ENCODE measurements at places on chromosomes 7 and 10. TPM values are rescaled to one million over a fixed set of nuclear protein-coding genes. Genes with fewer than 3 reads are reported as not detected.

GIMAP2 gene
- total RNA-seq: 114 TPM

TEX36 gene
- total RNA-seq: not detected

LIPM gene
- not detected for total RNA-seq

ATP6V0A4 gene
- 0.08 TPM for total RNA-seq

GARIN1A gene
- total RNA-seq: 0.17 TPM

NEURL1 gene
- total RNA-seq: 1.1 TPM

PIK3CG gene
- 49.6 TPM for total RNA-seq

SAMD8 gene
- 13.2 TPM for total RNA-seq

TMEM139 gene
- 1.6 TPM for total RNA-seq

ENO4 gene
- not detected for total RNA-seq

FZD8 gene
- total RNA-seq: 0.53 TPM

GPR146 gene
- 8.7 TPM for total RNA-seq

ZNF518A gene
- 18.7 TPM for total RNA-seq

SLC16A12 gene
- total RNA-seq: not detected

PNLIPRP3 gene
- not detected for total RNA-seq

NKX1-2 gene
- not detected for total RNA-seq

C10orf53 gene
- total RNA-seq: not detected

SLC26A4 gene
- total RNA-seq: 0.88 TPM

IDI2 gene
- not detected for total RNA-seq

SCART1 gene
- 2.5 TPM for total RNA-seq

NXPH1 gene
- total RNA-seq: not detected

PKD1L1 gene
- 0.10 TPM for total RNA-seq

HOXA5 gene
- not detected for total RNA-seq

KNDC1 gene
- total RNA-seq: 0.26 TPM

MEST gene
- total RNA-seq: 1.4 TPM

DMBT1 gene
- not detected for total RNA-seq

MRLN gene
- not detected for total RNA-seq
